ENCODE measurements at places on chromosomes 1 and 21.
A peak's percentile ranks its signal among the peaks of the same experiment; 100 is the strongest.

DNA sequence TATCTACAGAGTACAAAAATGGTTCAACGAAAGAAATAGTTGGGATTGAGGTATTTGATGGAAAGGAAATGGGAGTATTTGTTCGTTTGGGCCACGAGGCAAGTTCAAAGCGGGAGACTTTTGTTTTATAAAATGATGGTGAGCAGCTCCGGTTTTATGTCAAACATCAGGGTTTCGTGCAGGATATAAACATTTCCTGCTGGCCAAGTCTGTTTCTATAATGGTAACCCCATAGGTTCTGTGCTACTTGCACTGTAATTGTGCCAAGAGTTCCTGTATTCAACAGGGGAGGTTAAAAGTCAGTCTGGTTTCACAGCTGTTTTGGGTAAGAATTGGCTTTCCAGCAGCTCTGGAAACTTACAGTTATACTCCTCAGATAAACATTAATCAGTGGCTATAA lies 290.3 kb upstream of the NRIP1 start:
- no peak for DNase-seq

DNA sequence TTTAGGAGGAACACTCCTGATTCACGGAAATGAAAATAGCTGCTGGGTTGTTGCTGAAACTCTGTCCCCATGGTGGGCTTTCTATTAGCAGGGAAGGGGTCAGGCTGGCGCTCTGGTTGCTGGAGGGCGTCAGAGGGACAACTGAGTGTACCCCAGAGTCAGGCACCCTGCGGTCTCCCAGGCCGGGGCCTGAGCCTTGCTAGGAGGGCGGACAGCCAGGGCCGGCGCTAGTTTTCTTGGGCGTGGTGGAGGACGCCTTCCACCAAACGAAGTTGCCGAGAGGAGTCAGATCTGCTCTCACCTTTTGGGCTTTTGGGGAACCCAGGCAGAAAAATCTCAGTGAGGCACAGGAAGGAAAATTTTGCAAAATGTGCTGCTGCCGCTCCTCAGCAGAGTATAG lies 54.8 kb downstream of the NGF start:
- DNase-seq: no peak

DNA sequence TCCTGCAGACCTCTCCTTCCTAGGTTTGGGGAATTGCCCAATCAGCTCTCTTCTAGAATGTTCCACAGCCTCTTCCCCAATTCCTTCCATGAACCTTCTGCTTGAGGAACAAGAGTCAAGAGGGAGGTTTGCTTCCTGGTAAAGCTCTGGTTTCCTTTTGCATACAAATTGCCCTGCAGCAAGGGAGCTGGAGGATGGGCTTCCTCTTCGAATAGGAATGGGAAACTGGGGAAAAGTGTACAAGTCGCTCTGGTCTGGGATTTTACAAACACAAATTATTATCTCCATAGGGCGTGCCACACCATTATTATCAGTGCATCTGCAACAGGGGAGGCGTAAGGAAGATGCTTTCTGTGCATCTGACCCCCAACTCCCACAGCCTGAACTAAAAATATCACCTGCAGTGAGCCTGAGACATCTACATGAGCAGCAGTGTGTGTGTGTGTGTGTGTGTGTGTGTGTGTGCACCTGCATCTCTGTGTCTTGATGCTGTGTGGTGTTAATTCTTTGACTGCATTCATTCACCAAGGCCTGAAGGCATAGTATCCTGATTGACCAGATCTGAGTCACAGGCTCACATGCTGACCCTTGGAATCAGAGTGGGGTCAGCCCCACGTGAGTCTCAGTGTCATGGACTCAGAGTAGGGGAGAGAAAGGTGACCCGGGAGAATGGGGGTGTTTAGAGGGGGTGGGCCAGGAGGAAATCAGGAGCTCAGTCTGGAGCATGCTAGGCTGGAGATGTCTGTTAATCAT lies 272.9 kb downstream of the KAZN start:
- no peak for DNase-seq

- DNase-seq: peak; percentile 39
These were observed 101.3 kb upstream of the ACTL8 start for GRCh38 chr1:17653728-17654351.

DNA sequence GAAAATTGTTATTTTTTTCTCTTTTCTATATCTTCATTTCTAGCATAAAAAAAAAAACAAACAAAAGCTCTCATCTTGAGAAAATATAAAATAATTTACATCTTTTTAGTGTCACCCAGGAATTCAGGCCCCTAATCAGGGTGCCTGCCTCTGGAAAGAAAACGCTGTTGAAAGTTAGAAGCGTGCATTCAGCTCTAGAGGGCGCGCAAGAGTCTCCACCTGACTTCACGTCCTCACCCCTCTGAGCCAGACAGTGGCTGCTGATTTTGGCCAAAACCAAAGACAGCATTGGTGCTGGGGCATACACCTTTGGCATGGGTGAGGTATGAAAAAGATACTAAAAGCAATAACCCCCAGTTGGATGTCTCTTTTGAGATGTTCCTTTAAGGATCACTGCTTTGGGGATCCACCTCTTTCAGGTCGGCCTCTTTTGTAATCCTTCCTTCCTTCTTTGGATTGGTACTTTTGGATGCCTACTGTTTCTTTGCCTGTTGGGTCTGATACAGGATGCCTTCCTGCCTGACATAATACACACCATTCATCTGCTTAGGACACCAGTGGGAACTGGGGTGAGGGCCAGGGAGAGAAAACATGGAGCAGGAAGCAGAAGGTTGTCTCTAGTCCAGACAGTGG lies 77.6 kb upstream of the CHRM3 start:
- DNase-seq: no peak

DNA sequence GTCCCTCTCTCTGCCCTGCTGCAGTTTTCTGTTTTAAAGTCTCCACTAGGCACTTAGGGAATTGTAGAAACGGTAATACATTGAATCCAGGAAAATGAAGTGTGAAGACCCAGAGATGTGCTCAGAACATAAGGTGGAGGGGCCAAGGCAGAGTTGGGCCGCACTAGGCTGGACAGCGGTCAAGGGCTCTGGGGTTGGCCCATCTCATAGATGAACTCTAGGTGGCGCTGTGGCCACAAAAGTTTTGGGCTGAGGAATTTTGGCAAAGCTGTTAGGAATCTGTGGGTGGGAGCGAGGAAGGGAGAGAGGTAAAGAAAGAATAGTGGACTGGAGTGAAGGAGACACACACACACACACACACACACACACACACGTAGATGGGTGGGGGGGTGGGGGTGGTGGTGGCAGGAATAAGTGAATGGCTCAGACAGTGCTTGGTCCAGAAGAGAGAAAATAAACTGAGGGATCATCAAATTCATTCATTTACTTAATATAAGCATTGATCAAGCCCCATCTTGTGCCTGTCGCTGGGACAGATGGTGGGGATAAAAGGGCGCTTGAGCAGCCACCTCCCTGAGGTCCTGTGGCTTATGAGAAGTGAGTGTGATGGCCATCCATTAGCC lies 258.5 kb downstream of the TRABD2B start:
- DNase-seq: peak; percentile 67

GRCh38 chr1:152347116-152347728 lies 12.6 kb downstream of the FLG2 start:
- peak; percentile 61 for DNase-seq

GRCh38 chr1:203272633-203273205 lies 32.6 kb upstream of the BTG2 start:
- no peak for DNase-seq

DNA sequence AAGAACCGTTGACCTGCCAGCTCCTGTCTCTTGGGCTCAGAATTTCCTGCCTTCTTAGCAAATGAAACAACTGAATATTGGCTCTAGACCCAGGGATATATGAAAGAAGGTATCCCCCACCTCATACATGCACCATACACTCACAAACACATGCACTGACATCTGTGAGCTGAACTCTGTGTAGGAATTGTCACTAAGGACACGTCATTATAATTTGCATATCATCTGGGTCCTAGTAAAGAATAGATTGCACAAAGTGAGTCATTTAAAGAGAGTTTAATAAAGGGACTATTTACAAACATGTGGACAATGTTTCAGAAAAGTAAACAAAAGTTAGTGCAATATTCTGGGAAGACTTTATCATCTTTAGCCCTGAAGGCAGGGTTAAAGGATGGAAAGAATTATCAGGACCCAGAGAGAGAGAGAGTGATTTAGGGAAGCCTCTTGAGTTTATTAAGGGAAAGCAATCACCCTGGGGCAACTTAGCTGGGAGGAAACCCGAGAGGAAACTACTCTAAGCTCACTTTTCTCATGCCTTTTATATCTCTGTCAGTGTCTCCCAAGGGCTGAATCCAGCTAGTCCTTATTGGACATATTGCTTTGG lies 74.1 kb upstream of the PLA2G4A start:
- DNase-seq: no peak

- DNase-seq: no peak
These were observed 51.0 kb downstream of the KCNK2 start for GRCh38 chr1:215133532-215133931.

DNA sequence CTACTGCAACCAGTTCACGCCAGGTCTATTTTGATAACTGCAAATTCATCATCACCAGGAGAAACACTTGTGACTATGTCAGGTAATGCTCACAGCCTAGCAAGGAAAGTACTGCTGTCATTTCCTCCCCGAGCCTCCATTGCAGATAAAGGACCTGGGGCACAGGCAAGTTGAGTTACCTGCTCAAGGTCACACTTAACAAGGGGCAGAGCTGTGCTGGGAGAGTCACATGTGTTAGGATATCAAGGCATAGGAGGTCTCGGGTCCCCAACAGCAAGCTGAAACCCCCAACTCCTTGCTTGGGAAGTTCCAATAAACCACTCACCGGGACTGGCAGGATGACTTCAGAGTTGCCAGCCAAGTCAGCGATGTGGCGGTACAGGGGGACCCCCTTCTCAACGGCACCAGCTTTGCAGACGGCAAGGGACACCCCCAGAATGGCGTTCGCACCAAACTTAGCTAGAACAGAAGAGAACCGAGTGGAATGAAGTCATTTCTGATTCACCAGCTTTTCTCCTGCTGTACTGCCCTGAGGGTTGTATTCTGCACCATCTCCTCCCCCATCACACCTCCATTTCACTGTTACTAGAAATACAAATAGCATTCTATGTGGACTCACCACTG lies 11.6 kb downstream of the ENO1 start:
- no peak for DNase-seq

DNA sequence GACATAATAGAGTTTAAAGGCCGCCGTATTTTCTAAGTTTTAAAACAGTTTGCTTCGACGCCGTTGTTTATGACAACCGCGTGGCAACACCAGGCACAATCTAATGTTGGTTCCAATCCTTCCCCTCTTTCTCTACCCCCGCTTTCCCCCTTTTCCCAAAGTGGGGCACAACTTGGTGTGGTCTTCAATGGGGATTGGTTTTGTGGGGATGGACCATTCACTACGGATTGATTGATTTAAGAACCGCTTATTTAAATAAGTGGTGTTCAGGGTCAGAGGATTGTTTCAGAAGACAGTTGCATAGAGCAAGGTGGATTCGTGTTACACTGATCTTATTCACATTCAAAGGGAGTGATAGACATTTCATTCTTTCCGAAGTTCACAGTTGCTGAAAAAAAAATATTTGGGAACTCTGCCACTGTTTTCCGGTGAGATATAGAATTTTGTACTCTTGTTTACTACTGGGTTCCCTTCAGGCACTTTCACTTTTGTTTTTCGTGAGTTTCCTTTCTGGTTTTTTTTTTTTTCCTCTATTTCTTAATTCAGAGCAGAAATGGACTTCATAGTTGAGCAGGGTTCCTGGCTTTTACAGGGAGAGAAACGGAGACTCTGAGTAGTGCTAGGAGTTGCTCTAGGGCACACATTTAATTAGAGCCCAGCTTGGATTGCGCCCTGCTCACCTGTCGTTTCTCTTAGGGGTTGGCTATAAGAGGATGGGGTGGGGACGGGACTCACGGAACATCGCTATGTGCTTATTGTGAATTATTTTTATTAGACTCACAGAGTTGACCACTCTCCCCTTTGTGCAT lies 79.6 kb upstream of the AK4 start:
- peak; percentile 58 for DNase-seq

DNA sequence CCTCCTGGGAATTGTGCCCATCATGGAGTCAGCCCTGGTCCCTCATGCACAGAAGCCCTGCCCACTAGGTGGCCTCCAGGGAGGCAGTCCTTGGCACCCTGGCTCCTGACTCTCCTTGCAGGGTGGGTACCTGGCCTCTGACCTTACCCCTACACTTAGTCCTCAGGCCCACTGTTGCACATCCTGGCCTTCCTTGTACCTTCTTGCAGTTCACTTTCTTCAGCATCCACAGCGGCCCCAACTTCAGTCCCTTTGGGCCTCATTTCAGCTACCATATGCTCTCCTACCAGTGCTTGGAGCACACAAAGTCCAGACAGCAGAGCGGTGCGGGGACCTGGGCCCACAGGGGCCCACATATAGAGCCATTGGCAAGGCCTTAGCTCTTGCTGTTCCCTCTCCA lies 19.2 kb upstream of the PARP1 start:
- no peak for DNase-seq

GRCh38 chr1:12469990-12470389 lies 148.0 kb downstream of the DHRS3 start:
- DNase-seq: peak; percentile 39

GRCh38 chr1:35243691-35244090 lies 24.8 kb upstream of the ZMYM4 start:
- DNase-seq: peak; percentile 30

GRCh38 chr1:1419813-1420653 lies 1.0 kb downstream of the ANKRD65 start:
- peak; percentile 34 for DNase-seq

DNA sequence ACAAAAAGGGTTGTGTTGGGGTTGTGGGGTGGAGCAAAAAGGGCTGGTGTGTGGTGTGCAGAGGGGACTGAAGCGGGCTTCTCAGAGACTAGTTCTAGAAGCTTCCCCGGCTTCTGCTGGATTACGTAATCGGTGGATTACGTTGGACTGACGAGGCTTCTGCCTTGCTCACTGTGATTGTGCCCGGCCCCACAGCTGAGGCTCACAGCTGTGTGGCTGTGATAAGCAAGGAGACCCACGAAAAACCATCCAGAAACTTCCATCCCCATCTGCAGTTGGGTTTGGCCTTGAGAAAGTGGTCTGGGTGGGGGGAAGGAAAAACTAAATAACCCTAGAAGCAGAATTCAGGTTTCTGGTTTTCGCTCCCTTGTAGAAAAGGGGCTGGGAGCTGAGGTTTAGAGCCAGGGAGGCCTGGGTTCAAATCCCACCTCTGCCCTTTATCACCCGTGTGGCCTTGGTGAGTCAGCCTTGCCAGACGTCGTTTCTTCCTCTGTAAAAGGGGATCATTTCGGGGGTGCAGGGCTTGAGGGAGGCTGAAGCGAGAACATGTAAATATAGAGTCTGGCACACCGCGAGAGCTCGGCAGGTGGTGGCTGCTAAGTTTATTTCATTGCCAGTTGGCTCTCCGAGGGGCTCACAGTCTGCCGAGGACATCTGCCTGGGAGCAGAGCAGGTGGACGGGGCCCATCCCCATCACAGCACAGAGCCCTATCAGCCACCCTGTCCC lies 30.4 kb upstream of the DISP3 start:
- DNase-seq: peak; percentile 11

- no peak for DNase-seq
These were observed 84.9 kb downstream of the C4BPA start for GRCh38 chr1:207188901-207189300.

GRCh38 chr1:228375578-228376261 lies 30.9 kb downstream of the TRIM11 start:
- no peak for DNase-seq
